ENCODE measurements at places on chromosomes 3 and 15.

DNA sequence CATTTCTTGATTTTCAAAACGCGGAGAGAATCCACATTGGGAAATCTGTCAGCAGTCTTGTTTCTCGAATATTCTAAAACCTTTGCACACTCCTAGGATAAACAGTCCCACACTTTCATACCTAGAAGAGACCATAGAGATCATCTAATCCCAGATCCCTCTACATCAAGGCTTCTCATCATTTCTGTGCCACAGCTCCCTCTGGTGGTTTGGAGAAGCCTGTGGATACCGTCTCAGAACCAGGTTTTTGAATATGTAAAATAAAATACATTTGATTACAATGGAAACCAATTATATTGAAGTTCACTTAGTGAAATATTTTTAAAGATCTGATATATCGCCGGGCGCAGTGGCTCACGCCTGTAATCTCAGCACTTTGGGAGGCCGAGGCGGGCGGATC is 211.9 kb upstream of the GOLGA6L4 start:
- peak; percentile 5 for DNase-seq

GRCh38 chr15:41690636-41691035 is 30.4 kb downstream of the MGA start:
- no peak for DNase-seq

DNA sequence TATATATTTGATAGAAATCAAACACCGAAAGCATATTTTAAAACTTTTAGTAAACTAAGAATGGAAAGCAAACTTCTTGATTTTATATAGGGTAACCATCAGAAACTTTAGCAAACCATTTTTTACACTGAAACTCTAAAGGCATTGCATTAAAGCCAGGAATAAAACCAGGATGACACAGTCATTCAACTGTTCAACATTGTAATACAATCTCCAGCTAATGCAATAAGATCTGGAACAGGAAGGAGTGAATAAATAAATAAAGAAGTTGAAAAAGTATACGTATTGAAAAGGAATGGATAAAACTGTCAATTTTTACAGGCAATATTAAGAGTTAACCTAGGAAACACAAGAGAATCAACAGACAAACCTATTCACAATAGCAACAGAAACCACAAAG is 181.9 kb upstream of the TTC14 start:
- no peak for DNase-seq

DNA sequence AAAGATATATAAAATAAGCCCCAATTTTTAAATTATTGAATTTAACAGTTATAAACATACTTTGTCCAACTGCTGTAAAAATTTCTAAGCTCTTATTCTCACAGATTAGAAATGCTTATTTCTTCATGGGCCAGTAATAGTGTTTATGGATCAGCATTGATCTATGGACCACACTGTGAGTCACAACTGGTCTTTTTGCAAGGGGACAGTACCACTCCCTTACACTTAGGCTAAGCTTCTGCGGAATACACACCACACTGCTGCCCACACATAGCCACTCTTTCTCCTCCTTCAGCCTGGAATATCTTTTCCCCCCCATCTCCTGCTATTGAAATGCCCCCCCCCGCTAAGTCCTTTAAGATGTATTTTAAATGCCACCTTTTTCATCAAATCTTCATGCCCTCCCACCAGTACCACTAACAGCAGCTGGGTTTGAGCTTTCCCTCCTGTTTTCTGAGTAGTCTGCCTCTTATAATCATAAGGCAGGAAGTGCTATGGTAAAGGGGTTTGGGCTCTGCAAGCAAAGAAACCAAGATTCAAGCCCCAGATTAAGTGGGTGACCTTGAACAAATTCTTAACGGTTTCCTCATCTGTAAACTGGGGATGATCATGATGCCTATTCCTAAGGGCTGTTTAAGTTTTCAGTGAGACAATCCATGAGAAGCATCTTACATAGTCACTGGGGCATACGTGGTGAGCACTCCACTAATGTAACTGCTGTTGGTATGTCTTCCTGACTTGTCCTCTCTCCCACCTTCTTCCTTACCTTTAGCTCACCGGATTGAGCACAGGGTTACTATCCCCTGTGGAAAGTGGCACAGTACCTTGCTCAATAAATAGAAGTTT is 69.2 kb downstream of the DCUN1D1 start:
- DNase-seq: no peak

DNA sequence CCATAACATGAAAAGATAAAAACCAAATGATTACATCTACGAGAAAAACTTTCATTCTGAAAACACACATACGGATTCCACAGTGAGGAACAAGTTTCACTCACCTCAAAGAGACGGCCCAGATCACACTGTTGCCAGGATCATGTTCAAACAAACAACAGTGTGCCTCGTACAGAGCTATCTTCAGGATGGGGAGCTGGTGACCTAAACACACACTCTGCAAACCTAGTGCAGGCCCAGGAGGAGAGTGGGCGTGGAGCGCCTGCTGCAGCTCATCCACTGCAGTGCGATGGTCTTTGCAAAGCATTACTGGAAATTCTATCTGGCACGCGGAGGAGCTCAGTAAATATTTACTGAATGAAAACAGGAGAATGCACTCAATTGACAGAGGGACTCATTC is 38.5 kb downstream of the TAMM41 start:
- DNase-seq: no peak

- DNase-seq: no peak
Measured at GRCh38 chr15:56964182-56964581, 45.7 kb downstream of the TCF12 start.

DNA sequence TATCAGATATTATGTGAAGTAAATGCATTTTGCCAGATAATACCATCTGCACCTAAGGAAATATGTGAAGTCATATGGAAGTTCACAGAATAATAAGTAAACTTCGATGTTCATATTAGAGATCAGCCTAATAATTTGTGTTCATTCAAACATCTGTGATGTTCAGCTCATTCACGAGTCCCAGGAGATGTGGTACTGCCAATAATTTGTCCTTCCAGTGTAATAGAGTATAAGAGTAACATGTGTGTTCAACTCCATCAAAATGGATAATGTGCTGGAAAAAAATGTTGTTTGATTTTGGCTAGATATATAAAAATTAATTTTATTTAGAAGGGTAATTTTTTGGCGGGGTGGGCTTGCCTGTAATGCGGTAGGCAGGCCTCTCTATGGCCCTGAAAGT is 75.4 kb upstream of the ARL6 start:
- no peak for DNase-seq

GRCh38 chr3:99943931-99944761 is 126.5 kb downstream of the CMSS1 start:
- DNase-seq: no peak

- DNase-seq: peak; percentile 4
Measured at GRCh38 chr15:45704329-45705249, 69.8 kb downstream of the SQOR start.

- no peak for DNase-seq
Measured at GRCh38 chr3:105944721-105945120, 75.9 kb upstream of the CBLB start.

- DNase-seq: no peak
Measured at GRCh38 chr15:74044267-74045110, 37.9 kb downstream of the GOLGA6A start.

DNA sequence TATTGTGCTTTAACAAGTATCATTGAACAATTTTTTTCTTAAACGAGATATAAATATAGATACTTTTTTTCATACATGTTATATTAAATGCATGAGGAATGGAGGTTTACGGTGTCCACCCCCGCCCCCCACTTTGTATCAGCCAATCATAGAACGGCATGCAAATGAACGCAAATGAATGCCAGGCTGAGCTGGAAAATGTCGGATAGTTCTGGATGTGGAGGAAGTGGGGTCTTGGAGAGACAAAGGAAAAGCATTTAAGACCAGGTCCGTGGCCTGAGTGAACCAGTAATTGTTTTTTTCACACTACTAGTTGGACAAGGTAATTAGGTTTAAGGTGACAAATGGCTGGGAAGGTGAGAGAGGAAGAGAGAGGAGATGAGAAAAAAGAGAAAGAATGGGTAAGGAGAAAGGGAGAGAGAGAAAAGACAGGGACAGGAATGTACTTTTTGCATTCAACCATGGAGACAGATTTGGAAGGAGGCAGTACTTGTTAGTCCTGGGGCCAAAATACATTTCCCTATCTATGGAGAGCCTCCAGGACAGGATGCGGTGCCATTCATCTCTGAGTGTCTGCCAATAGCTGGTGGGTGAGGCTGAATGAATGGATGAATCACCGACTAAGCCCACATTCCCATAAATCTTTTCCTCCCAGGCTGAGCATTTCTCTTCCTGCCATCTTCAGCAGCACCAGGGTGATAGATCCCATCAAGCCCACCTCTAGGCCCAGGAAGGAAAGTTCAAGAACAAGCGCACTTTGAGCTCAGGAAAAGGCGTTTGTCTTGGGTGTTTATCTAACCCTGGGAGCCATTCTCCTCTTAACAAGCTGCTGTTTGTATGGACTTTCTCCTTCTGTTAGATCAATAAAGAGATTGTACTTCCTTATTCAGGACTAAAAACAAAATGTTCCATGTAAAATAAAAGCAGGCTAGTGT is 1.4 kb upstream of the RAD18 start:
- no peak for DNase-seq

All from stimulated activated CD4-positive, alpha-beta T cell treated with anti-CD3 and anti-CD28 coated beads, Interleukin-4, amount 100 ng/mL, for 24 hours (primary cell).